ENCODE measurements at places on chromosomes 6 and 20.

GRCh38 chr6:124960757-124961463, 1.3 kb upstream of the RNF217 start:
- no peak for DNase-seq

GRCh38 chr20:36155991-36156390, 1.5 kb downstream of the EPB41L1 start:
- no peak for DNase-seq

DNA sequence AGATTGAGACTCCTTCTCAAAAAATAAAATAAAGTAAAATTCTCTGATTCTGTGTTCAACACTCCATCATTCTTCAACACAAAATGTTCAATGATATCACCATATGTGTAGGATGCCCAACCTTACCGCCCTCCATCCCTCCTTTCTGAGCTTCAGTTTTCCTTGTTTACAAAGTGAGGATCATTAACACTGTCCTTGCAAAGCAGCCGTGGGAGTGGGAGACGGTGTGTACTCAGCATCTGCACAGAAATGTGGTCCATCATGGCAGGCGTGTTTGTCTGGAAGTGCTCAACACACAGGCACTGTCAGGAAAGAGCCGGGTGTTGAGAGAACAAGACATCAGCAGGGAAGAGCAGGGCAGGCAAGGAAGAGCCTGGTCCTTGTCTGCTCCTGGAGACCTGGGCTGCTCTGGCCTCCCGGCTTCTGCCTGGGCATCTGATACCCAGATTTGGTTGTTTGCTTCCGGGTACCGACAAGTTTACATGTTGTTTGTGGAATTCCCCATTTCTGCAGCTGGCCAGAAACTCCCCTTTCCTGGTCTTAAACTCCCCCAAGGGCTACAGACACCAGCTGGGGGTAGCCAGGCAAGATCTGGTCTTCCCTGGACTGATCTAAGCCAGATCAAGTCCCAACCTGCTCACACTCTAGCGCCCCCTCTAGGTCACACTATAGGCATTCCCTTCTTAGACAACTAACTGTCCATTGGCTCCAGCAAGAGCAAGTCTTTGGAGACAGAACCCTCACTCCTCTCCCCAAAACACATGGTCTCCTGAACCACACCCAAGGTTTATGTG, 26.7 kb upstream of the TTPAL start:
- no peak for DNase-seq

- no peak for DNase-seq
Observed at GRCh38 chr6:28729501-28730402, 194.0 kb downstream of the TRIM27 start.

DNA sequence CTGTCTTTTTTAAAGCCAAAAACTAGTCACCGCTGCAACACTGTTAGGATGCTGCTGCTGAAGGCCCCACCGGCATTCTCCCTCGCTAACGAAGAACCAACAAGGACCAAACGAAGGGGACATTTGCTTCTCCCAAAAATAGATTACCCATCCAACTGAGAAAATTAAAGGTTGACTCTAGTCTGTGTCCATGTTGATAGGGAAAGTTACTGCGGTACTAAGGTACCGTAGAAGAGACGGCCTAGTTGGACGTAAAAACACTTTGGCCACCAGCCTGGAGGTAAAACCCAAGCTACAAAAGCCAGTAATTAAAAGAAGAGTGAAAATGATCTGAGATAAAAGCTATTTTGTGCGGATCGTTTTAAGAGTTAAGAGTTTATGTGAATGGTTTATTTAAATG, 11.8 kb upstream of the FOXF2 start:
- no peak for DNase-seq

- DNase-seq: no peak
Observed at GRCh38 chr6:89650579-89650978, 12.0 kb upstream of the LYRM2 start.

- no peak for DNase-seq
Observed at GRCh38 chr6:139448051-139448649, 73.7 kb upstream of the CITED2 start.

DNA sequence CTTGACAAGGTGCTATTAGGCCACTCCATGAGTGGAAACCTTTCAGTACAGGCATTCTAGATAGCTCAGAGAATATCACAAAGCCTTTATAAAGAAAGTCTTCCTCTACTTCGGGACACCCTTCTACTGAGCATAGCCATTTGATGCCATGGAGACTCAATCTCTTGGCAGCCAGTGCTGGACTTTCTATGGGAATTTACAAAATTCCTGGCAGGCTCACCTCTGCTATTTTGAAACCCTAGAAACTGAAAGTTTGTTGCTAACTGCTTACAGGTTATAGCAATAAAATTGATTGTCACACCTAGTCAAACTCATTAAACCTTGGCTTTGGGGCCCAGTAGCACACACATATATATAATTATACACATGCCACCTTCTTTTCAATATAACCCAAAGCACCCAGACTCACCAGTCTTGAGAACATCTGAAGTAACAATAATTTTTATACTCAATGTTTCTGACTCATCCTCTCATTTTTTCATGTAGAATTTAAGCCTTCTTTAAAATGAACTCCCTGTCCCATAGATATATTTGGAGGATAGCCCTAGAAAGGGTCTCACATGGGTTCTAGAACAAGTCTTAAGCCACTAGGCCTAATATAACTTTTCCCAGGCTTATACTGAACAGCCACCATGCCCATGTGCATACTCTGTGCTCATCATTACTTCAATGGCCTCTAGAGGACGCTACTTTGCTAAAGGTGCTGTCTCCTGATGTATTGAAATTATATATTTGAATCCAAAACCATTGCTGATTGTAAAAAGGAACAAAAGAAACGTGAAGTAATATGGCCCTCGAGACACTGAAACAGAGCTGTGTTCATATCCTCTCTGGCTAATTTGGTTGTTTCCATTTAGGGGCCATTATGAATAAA, 368.1 kb upstream of the MARCKS start:
- no peak for DNase-seq

DNA sequence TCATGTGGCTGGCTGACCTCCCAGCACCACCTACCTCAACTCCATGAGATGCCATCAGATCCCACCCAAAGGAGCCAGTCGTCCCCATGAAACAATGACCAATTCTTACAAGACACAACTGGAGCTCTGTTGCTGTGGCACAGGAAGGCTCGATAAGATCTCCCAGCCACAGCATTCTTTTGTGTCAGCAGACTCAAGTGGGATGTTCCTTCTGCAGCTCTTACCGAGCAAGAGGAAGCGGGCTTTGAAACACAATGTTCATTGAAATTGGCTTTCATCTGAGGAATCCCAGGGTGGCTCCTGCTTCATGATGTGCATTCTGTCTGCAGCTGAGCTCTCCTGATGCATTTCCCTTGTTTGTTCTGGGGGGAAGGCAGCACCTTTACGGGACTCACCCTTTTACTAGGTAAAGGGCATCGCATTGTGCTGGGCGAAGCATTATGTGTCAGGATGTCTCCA, 222.0 kb upstream of the SGK1 start:
- DNase-seq: no peak

- DNase-seq: no peak
Observed at GRCh38 chr6:109897025-109897424, 81.1 kb upstream of the GPR6 start.

DNA sequence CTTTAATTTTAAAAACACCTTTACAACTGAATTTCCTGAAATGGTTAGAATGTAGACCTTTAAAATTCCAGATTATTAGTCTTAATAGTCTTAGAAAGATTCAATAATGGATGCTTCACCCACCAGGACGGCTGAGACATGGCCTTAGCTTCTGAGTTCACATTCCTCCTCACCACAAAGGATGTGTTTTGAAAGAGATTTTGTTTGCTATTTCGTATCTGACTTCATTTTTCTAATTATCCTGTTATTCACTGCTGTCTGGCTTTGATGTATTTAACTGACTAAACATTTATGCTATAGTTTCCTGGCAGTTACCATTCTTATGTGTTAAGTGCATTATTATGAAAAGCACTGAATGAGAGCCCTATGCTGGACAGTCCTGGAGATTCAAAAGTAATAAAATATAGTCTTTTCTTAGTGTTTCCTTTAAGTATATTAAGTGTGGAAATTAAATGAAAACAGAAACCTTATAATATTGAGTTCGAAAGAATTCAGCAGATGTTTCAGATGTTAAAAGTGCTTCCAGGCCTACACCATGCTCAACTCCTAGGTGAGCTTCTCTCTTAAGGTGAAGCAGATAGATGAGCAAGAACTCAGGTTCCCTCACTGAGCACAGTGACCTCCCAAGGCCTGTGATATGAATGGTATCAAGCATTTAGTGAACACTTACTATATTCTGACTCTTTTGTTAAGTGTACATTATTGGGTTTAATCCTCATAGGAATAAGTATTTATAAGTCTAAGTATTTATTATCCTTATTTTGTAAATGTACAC, 40.3 kb downstream of the MAP3K4 start:
- no peak for DNase-seq

DNA sequence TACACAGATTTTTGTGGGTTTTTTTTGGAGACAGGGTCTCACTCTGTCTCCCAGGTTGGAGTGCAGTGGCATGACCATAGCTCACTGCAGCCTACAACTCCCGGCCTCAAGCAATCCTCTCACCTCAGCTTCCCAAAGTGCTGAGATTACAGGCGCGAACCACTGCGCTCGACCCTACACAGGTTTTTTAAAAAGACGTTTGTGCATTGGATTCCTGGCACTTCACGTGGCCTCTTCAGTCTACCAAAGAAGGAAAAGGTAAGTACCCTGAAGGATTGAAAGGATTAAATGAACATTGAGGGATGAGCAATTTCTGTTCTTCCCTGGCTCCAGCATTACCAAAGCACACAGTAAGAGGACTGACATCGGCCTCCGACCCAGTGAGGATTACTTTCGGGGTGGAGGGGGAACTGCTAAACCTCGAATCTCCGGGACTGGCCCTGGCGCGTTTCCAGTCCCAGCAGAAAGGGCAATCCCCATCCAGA, 556 bp upstream of the YWHAB start:
- DNase-seq: no peak

DNA sequence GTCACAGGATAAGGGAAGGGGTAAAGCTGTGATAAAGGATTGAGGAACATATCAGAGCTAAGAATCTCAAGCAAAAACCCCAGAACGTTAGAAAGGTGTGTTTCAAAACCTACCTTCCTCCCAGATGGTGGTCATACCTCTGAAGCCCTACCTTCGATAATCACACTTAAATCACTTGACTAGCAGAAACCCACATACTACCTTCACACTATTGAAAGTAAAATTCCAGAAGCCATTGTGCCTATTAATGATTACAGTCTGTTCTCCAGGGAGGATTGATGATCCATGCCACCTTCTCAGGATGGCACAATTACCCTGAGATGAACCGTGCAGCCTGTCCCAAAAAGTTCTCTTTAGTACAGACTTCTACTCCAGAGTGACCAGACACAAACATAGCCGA, 72.3 kb upstream of the SOX4 start:
- no peak for DNase-seq

GRCh38 chr6:54910921-54911320, 64.3 kb downstream of the FAM83B start:
- no peak for DNase-seq

DNA sequence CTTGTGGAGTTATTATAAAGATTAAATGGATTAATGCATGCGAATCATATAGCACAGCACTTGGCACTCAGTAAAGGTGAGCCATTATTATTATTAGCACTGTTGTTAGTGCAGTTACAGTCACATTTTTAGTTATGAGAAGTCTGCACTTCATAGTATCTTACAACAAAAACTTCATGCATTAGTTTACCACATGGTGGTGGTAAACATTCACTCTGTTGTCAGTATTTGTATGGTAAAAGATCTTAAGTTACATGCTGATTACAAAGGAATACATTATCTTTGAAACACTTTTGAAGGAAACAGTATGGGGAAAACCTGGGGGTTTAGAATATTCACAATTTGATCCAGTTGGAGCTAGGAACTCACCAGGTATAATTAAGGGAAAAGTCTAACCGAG, 20.8 kb downstream of the TMEM14A start:
- no peak for DNase-seq

DNA sequence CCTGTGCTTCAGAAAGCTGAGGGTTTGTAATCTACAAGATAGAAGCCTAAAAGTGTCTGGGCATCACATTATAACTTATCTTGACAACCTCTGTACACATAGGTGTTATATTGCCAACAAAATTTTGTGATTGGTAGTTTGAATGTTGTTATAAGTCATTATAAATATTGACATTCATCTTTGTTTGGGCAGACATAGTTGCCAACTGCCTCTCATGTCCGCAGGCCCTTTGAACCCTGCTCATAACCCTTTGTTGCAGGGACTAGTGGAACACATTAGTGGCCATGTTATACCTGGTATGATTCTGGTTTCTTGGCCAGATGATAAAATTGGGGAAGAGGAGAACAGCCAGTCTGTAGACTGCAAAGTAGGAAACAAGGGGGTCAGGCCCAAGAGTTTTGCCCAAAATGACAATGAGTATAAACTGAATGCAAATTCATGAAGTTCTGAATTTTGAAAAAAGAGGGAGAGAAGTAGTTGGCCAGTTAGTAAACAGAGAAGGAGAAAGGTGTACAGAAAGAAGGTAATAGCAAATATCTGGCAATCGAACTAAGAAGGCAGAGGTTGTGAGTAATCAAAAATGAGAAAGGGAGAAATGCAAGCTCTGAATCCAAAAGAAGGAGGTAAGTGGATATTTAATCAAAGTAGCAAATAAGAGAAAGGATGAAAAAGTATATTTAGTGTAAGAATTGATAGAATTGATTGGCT, 21.6 kb upstream of the LMBRD1 start:
- DNase-seq: no peak

DNA sequence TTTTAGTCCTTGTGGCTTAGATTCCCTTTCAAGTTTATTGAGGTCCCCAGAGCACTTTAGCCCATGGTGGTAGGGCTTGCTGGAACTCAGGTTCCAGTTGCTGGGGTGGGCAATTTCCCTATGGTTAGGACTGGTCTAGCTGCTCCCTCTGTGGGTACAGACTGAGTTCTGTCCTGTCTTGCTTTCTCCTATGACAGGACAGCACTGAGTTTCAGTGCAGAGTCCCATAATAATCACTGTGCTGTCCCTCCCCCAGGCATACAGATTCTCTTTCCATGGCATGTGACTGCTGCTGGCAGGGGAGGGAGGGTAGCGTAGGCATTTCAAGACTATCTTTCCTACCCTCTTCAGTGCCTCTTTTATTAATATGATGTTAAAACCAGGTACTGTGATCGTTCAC, 17.1 kb upstream of the ERVFRD-1 start:
- DNase-seq: no peak

- DNase-seq: no peak
Observed at GRCh38 chr6:148893481-148893880, 146.7 kb downstream of the UST start.

DNA sequence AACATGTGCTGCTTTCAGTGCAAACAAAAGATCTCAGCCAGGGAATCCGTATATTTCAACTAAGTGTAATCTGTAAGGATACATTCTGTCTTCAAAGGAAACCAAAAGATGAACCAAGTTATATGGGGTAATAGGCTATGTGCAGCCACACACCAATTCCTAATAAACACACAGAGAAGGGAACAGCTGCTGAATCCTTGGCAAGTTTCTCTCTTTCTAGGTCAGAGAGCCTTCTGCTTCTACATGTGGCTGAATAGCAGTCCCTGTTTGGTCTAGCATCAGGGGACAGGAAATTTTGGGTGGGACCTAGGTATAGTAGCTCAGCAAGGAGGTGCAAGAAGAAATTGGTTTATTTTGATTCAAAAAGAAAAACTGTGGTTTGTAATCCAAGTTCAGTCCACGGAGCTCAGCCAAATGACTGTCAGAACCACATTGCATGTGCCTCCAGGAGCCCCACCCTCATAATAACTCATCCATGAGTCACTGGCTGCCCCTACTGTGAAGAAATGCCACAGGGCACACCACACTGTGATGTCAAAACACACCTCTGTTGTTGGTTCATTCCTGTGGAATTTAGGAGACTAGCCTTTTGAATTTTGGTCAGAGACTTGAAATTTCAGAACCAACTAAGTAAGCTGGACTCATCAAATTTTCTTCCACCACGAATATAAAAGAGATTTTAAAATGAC, 21.1 kb downstream of the SPTLC3 start:
- DNase-seq: no peak

Measured in stimulated activated CD8-positive, alpha-beta memory T cell treated with anti-CD3 and anti-CD28 coated beads, Interleukin-2, amount 100 ng/mL, for 1 hour (primary cell).